ENCODE measurements at places on chromosomes 16 and 17.

DNA sequence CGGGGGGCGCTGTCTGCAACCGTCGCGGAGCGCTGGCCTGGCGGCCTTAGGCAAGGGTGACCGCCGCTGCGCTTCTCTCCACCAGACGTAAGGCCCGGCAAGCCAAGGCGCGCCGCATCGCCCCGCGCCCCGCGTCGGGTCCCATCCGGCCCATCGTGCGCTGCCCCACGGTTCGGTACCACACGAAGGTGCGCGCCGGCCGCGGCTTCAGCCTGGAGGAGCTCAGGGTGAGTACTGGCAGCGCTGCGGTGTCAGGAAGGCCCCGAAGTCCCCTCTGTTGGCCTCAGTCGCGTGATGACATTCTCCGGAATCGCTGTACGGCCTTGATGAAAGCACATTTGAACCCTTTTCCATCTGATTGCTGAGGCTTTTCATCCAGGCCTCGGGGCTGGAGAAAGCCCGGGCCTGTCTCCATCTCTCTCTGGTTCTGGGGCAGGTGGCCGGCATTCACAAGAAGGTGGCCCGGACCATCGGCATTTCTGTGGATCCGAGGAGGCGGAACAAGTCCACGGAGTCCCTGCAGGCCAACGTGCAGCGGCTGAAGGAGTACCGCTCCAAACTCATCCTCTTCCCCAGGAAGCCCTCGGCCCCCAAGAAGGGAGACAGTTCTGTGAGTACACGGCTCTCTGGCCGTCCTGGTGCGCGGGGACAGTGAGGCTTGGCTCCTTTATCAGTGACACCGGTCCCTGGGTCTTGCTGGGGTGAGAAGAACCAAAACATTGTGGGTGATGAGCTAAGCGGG, 831 bp downstream of the RPL13 start:
- peak overlapping the region; percentile 93 for H3K4me3 ChIP-seq
- H3K27me3 ChIP-seq = no peaks in the 10 kb centered on the region
- peak overlapping the region; percentile 92 for H3K27ac ChIP-seq
- peaks cover 26% of the 10 kb centered on the region for H3K4me1 ChIP-seq
- DNase-seq = peak; percentile 25
- peaks cover 30% of the 10 kb centered on the region for H3K36me3 ChIP-seq

DNA sequence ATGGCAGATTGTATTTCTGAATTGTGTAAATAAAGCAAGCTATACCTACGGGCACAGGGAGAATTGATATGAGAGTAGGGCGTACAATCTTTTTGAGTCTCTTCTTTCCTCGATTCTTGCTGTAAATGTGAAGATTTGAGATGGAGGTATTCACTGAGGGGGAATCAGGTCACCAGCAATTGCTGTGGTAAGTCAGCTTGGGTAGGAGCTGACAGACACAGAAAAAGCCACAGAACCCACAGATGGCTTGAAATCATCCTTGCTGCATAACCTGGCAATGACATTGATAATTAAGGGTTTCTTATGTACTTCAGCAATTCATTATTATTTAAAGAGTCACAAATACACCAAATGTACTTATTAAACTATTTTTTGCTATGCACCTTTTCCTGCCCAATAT, 164.2 kb downstream of the CNTNAP4 start:
- H3K4me1 ChIP-seq = no peaks in the 10 kb centered on the region
- DNase-seq = no peak
- no peak overlapping the region for H3K27ac ChIP-seq
- no peaks in the 10 kb centered on the region for H3K27me3 ChIP-seq
- no peak overlapping the region for H3K4me3 ChIP-seq
- H3K36me3 ChIP-seq = no peaks in the 10 kb centered on the region

DNA sequence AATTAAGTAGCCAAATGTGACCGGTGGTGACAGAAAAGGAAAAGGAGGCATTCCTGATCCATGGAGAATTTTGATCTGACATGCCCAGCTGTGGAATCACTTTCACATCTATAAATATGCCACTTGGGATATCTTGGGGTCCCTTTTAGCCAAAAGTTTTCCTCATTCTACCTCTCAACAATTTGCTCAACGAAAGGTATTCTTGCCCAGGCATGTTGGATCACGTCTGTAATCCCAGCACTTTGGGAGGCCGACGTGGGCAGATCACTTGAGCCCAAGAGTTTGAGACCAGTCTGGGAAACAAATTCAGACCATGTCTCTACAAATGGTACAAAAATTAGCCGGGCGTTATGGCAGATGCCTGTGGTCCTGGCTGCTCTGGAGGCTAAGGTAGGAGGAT, 24.3 kb downstream of the LITAF start:
- no peaks in the 10 kb centered on the region for H3K36me3 ChIP-seq
- DNase-seq = no peak
- H3K4me3 ChIP-seq = no peak overlapping the region
- peaks cover 6% of the 10 kb centered on the region for H3K4me1 ChIP-seq

DNA sequence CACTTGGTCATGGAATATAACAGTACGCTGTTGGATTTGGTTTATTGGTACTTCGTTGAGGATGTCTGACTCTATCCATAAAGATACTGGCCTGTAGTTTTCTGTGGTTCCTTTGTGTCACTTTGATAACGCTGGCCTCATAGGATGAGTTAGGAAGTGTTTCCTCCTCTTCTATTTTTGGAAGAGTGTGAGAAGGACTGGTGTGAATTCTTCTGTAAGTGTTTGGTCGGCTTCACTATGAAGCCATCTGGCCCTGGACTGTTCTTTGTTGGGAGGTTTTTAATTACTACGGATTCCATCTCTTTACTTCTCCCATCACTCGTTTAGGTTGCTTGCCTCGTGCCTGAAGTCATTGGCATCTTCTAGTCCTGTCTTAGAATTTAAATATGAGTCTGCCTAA, 117.3 kb downstream of the OR1D5 start:
- no peak overlapping the region for H3K27ac ChIP-seq
- H3K4me3 ChIP-seq = no peak overlapping the region
- DNase-seq = no peak
- H3K36me3 ChIP-seq = no peaks in the 10 kb centered on the region

- H3K27me3 ChIP-seq = no peaks in the 10 kb centered on the region
- no peak overlapping the region for H3K4me3 ChIP-seq
- peak; percentile 74 for DNase-seq
- no peaks in the 10 kb centered on the region for H3K4me1 ChIP-seq
- no peak overlapping the region for H3K27ac ChIP-seq
- H3K36me3 ChIP-seq = no peaks in the 10 kb centered on the region
These were observed 45.4 kb downstream of the CLEC19A start for GRCh38 chr16:19330841-19331397.

DNA sequence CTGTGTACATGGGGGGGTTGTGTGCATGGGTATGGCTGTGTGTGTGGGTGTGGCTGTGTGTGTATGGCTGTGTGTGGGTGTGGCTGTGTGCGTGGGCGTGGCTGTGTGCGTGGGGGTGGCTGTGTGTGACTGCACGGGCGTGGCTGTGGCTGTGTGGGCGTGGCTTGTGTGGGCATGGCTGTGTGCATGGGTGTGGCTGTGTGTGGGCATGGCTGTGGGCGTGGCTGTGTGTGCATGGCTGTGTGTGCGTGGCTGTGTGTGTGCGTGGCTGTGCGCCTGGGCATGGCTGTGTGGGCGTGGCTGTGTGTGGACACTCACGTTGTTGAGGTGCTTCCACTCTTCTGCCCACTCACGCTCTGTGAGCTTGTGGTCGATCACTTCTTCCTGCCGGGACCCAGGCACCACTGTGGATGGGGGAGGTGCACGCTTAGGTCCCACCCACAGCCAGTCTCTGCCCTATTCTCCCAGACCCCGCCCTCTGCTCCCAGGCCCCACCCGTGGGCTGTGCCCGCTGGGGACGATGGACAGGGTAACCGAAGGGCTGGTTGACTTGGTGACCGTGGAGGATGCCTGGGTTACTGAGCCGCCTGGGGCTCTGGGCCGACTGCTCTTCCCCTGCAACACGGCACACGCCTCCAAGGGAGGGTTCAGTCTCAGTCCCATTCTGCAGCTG, 16.0 kb upstream of the PABPN1L start:
- peaks cover 7% of the 10 kb centered on the region for H3K4me1 ChIP-seq
- H3K27ac ChIP-seq = no peak overlapping the region
- no peaks in the 10 kb centered on the region for H3K36me3 ChIP-seq

GRCh38 chr17:48198950-48199541, 91.5 kb downstream of the SNX11 start:
- no peaks in the 10 kb centered on the region for H3K36me3 ChIP-seq
- peaks cover 43% of the 10 kb centered on the region for H3K27me3 ChIP-seq
- no peak overlapping the region for H3K4me3 ChIP-seq
- no peak for DNase-seq
- H3K4me1 ChIP-seq = no peaks in the 10 kb centered on the region
- no peak overlapping the region for H3K27ac ChIP-seq

GRCh38 chr16:57231821-57232350, 13.2 kb upstream of the ARL2BP start:
- H3K27me3 ChIP-seq = no peaks in the 10 kb centered on the region
- no peak overlapping the region for H3K27ac ChIP-seq
- no peaks in the 10 kb centered on the region for H3K4me1 ChIP-seq
- H3K4me3 ChIP-seq = no peak overlapping the region
- DNase-seq = no peak
- H3K36me3 ChIP-seq = peaks cover 4% of the 10 kb centered on the region

- H3K36me3 ChIP-seq = peaks cover 3% of the 10 kb centered on the region
- no peak overlapping the region for H3K4me3 ChIP-seq
- no peak overlapping the region for H3K27ac ChIP-seq
- H3K27me3 ChIP-seq = no peaks in the 10 kb centered on the region
- peaks cover 2% of the 10 kb centered on the region for H3K4me1 ChIP-seq
- DNase-seq = no peak
These were observed 12.2 kb downstream of the MED13 start for GRCh38 chr17:62052765-62053338.

- peaks cover 15% of the 10 kb centered on the region for H3K27me3 ChIP-seq
- no peak overlapping the region for H3K4me3 ChIP-seq
- H3K4me1 ChIP-seq = peaks cover 15% of the 10 kb centered on the region
- peak; percentile 64 for DNase-seq
These were observed 109.9 kb downstream of the METRNL start for GRCh38 chr17:83189044-83190003.

DNA sequence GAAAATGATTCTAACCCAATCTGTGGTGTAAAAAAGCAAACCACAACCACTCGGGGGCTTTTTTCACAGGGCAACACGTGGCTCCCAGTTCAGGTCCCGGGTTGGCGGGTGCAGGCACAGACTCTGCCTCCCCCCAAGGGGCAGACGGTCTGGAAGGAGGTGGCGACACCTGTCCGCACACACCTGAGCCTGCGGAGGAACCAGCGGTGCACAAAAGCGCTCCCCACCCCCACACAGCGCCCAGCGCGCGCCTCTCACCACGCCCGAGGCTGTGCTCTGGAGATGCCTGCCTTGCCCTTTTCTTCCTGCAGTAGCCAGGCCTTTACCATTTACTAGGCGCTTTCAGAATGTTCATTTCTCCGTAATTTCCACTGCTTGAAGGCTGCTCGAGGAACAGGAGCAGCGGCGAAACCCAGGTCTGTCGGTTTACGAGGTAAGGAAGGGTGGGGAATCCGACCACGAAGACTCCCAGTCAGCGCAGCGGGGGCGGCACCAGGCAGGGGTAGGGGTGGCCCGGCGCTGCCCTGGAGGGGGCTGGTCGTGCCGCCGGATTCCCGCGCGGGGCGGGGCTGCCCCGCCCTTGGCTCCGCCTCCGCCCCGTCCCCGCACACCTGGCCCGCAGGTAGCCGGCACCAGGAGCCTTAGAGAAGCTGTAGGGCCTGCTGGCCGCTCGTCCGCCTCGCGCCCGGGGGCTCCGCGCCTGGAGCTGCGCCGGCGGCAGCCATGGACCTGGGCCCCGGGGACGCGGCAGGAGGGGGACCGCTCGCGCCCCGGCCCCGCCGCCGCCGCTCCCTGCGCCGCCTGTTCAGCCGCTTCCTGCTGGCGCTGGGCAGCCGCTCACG, at the start of gene USP43:
USP43 (plus strand) TSS at position 608 of the 842 bp plus-strand sequence; CDS start at position 724, 116 bp downstream.
- no peaks in the 10 kb centered on the region for H3K4me1 ChIP-seq
- H3K4me3 ChIP-seq = no peak within 1 kb of the TSS
- peaks cover 19% of the 10 kb centered on the region for H3K27me3 ChIP-seq
- no peak for DNase-seq
- no peak within 1 kb of the TSS for H3K27ac ChIP-seq

DNA sequence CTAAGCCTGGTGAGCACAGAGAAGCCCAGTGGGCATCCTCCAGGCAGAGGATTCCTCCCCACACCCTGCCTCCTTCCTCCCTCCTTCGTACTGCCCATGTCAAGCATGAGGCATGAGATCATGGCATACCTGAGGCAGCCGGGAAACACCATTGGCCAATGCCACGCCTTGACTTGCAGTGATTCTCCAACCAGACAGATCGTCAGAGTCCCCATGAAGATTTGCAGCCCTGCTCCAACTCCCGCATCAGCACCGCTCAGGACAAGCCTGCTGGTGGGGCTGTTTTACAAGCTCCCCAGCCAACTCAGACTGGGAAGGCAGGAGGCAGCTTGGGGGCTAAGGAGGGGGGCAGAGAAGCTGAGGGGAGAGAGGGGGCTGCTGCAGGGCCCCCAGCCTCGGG, 2.9 kb upstream of the KRT16 start:
- H3K27ac ChIP-seq = no peak overlapping the region
- H3K36me3 ChIP-seq = no peaks in the 10 kb centered on the region
- no peak for DNase-seq

GRCh38 chr16:85145734-85146531, 33.7 kb upstream of the CIBAR2 start:
- peaks cover under 1% of the 10 kb centered on the region for H3K4me1 ChIP-seq
- no peaks in the 10 kb centered on the region for H3K36me3 ChIP-seq
- no peaks in the 10 kb centered on the region for H3K27me3 ChIP-seq

- no peaks in the 10 kb centered on the region for H3K27me3 ChIP-seq
- no peak overlapping the region for H3K4me3 ChIP-seq
- H3K27ac ChIP-seq = peak overlapping the region; percentile 10
These were observed 29.6 kb upstream of the MMD start for GRCh38 chr17:55451203-55451641.

DNA sequence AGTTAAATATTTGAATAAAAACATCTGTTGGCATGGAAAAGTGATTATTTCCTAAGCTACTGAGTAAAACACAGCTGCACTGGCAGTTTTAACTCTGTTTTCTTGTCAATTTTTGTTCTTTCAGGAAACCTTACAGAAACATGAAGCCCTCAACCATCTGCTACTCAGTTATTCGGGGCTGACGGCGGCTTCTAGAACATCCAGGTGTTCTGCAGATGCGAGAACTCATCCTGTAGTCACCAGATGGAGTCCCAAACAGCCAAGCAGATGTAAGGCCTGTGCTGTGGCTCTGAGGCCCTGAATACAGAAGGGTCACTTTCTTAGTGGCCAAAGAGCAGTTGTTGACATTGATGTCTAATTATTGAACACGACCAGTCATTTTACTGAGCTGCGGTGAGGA, 15.5 kb downstream of the ARSG start:
- DNase-seq = no peak
- no peak overlapping the region for H3K27ac ChIP-seq
- H3K27me3 ChIP-seq = no peaks in the 10 kb centered on the region
- H3K36me3 ChIP-seq = no peaks in the 10 kb centered on the region
- no peaks in the 10 kb centered on the region for H3K4me1 ChIP-seq
- H3K4me3 ChIP-seq = no peak overlapping the region

- H3K36me3 ChIP-seq = no peaks in the 10 kb centered on the region
- no peak overlapping the region for H3K4me3 ChIP-seq
- no peak overlapping the region for H3K27ac ChIP-seq
- peaks cover 6% of the 10 kb centered on the region for H3K4me1 ChIP-seq
- no peaks in the 10 kb centered on the region for H3K27me3 ChIP-seq
- no peak for DNase-seq
These were observed 200.1 kb downstream of the XYLT1 start for GRCh38 chr16:17270683-17271109.
